ENCODE measurements at places on chromosomes 12 and 14.

DNA sequence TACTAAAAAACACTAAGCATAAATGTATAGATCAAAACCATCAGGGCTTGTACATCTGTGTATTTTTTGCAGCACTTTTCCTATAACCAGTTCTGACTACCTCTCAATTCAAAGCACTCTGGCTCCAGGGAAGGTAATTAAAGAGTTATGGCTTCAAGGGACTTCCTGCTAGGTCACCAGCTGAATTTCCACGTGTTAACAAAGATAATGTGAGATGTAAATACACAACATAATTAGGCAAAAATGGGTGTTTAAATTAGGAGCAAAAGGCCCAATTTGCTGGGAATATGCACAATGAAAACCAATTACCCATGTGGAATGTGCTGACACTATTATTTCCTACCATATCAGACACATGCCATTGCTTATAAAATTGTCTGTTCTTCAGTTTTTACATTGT, 513.4 kb upstream of the FLRT2 start:
- no peak for DNase-seq

DNA sequence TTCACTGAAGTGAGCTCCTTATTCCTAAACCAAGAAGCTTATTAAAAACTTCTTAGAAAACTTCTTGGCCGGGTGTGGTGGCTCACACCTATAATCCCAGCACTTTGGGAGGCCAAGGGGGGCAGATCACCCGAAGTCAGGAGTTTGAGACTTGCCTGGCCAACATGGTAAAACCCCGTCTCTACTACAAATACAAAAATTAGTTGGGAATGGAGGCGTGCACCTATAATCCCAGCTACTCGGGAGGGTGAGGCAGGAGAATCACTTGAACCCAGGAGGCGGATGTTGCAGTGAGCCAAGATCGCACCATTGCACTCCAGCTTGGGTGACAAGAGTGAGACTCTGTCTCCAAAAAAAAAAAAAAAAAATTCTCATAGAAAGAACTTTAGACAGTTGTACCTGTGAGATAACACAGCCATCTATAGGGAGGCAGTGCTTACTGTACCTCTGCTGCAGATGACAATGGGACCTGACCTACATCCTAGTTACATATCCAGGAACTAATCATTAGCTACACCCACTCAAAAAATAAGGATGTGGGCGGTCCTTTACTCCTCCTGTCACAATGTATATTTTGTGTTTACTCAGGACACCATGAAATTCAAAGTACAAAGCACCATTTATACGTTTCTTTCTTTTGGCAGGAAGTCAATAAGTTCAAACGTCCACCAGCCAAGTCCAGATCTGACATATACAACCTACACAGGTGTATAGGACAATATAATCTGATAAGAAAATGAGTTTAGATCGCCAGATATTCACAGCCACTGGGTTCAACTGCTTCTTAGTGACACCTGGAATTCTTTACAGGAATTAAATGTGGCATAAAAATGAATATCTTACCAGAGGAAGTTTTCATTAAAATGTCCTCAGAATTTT, 14.9 kb downstream of the STXBP6 start:
- DNase-seq: no peak

GRCh38 chr14:58702441-58703160, 64.8 kb downstream of the DACT1 start:
- no peak for DNase-seq

- no peak for DNase-seq
Observed at GRCh38 chr12:59036973-59037762, 116.9 kb upstream of the LRIG3 start.

All from activated CD4-positive, alpha-beta T cell treated with anti-CD3 and anti-CD28 coated beads, Interleukin-2, amount 50 U/mL, for 48 hours (primary cell).